ENCODE measurements at places on chromosomes 4 and X. TPM values are rescaled to one million over a fixed set of nuclear protein-coding genes. Genes with fewer than 3 reads are reported as not detected.

CNKSR2 gene
- total RNA-seq = 0.95 TPM

- no peak for DNase-seq
These were observed 85.7 kb upstream of the HPRT1 start for GRCh38 chrX:134374294-134374693.

GRCh38 chrX:155819966-155820491 is 61.1 kb upstream of the VAMP7 start:
- no peak for DNase-seq

DNA sequence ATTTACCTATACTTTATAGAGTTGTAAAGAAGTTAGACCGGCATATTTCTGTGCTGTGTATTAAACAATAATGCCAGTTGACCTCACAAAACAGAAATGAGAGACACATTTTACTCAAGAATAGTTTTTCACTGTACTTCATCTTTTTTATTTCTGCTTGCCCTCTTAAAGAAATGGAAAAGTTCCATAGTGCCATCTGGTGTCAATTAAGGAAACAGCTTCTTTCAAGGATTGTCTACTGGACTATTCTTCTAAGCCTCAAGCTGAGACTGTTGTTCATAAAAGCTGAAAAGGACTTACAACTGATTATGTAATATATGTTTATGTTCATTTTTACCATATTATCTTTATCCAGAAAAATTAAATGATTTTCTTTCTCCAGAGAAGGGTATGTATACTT is 1523.7 kb downstream of the ARAP2 start:
- DNase-seq = no peak

C4orf46 gene
- 3.7 TPM for total RNA-seq

DNA sequence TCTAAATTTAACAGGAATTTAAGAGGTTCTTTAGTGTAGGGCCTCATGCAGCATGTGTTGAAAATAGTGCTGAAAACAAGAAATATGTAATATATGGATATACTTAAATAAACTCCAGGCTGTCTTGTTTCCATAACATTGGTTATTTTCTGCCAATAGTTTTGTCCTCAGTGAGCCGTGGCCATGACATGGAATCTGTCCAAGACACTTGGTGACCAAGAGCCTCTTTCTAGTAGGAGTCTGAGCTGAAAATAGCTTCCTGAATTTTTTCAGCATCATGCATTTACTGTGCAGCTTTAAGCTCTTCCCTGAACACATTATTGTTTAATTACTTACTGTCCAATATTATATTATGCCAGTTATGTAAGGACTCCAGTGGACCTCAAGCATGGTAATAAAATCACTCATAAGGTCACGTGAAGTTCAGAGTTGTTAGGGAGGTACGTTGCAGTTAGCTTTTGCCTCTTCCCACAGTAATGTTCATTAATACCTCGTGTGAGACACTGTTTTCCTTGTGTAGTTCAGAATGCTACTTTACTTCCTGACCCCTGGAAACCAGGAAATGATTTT is 488.2 kb downstream of the GRID2 start:
- no peak for DNase-seq

DNA sequence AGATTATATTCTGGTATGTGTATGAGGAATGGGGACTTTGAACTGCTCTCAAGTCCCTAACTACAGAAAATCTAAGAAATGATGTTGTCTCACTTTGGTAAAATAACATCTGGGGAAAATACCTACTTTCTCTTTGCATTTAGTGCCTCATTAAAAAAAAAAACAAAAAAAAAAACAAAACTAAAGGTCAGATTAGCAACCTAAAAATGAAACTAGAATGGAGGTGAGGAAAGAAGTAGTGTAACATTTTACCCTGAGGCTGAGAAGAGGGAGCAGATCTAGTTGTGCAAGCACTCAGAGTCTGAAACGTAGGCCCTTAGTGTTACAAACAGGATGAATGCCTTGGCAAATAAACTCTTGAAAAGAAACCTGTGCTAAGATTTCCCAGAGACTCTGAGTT is 56.0 kb downstream of the VGLL1 start:
- DNase-seq = no peak

- DNase-seq = no peak
These were observed 194.6 kb upstream of the RBPJ start for GRCh38 chr4:26126143-26126718.

DNA sequence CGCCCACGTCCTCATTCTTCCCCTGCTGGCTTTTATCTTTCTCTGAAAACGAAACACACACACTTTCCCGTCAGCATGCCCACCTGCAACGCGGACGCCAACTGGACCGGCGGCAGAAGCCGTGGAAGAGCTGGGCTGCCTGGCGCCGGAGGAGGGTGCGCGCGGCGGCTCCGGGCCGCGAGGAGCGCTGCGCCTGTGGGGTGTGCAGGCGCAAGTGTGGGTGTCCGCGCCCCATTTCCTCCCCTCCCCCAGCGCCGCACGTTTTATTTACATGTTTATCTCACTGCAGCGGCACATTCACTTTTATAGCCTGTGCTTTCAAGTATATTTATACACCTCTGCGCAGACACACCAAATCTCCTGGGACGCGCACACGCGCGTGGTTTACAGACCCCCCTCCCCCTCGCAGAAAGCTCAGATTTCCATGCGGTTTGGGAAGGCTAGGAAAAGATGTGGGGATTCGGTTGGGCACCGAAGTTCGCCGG is 1.5 kb downstream of the PITX2 start:
- DNase-seq = no peak

- DNase-seq = no peak
These were observed 24.4 kb upstream of the MGST2 start for GRCh38 chr4:139641218-139641617.

DNA sequence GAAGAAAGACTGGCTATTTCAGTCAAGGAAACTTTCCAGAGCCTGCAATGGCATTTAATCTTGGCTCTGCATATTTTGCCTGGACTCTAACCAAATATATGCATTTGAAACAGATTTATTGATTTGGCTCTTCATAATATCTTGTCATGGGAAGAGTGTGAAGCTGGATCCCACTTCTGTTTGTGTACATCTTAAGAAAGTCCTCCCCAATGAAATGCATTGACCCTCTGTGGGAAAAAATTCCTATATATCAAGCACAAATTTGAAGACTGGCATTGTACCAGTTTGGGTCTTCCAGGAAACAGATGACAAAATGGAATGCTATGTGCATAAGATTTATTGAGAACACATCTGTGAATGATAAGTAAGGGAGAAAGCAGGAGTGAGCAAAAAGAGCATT is 897.3 kb upstream of the TENM3 start:
- no peak for DNase-seq

- DNase-seq = no peak
These were observed 70.6 kb downstream of the MTMR1 start for GRCh38 chrX:150763810-150764209.

DNA sequence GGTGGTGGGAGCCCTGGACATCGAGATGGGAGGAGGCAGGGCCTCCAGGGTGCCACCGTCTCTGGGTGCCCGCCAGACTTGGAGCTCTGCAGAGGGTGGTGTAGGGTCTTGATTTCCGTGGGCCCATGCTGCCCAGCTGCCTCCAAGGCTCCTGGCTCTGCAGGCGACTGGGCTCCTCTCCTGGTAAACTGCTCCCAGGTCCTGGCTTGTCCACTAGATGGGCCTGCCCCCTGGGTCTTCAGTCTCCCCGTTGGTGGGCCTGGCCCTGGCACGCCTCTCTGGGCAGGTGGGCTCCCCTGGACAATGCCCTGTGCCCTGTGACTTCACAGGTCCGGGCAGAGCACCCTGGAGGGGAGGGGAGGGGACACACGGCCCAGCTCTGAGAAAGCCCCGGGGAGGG is 7.7 kb downstream of the FGFR3 start:
- DNase-seq = no peak

- DNase-seq = no peak
These were observed 83.6 kb downstream of the CHM start for GRCh38 chrX:85963736-85964135.

GRCh38 chr4:21592970-21593670 is 355.5 kb downstream of the KCNIP4 start:
- no peak for DNase-seq

CENPVL1 gene
- total RNA-seq = not detected

DNA sequence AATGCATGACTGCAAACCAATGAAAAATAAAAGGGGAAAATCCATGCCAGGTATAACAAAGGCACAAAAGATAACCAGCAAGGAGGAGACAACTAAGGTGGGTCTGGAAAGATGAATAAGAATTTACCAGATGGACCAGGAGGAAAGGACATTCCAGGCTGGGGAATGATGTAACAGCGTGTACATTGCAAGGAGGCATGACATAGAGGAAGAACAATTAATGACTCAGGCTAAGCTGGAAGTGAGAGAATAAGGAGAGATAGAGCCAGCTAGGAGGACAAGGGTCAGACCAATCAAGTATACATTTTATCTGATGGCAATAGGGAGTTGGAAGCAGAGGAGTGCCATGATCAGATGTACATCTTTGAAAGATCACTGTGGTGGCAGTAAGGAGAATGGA is 57.0 kb downstream of the MTMR8 start:
- DNase-seq = no peak

C4orf54 gene
- 6.4 TPM for total RNA-seq

DNA sequence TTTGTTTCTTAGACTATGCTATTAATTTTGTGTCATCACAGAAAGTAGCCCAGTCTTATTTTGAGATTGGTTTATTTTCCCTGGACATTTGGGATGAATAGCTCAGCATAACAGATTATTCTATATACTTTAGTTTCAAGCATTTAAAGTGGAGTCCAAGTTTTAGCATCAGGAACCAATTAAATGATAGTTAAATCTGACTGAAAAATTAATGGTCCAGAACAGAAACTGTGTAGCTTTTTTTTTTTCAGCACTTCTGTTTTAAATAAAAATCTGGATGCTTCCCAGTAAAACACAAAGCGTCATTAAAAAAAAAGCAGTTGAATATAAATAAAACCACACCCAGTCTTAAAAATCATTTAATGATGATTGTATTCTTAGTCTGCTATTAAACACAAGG is 59.4 kb upstream of the PITX2 start:
- DNase-seq = no peak

DNA sequence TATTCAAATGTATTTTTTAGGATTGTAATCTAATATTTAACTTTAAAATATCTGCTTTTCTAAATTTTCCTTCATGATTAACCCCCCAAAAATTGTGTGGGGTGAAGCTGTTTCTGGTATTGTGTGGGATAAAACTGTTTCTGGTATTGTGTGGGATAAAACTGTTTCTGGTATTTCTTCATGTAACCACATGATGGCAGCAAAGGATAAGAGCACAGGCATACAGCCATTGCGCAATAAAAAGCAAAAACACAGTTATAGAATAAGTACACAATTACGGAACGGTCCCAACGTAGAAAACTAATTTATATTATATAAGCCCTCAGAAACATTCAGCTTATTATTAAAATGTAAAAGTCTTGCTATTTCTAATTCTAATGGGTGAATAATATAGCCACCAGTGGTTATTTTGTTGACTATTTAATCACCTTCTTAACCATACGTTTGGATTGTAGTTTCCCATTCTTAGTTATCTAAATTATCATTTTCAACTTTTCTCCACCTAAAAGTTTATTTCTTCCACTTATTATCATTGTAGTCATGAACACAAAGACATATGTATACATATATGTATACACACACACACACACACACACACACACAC is 333.9 kb upstream of the FSTL5 start:
- DNase-seq = no peak

ZNF827 gene
- 11.9 TPM for total RNA-seq

GRCh38 chrX:46209768-46210167 is 335.5 kb downstream of the ZNF674 start:
- no peak for DNase-seq

PRR32 gene
- total RNA-seq = 0.57 TPM

ADAM29 gene
- not detected for total RNA-seq

Measured in Right ventricle myocardium inferior (tissue), 1 donor.